ENCODE measurements at places on chromosomes 11 and 22.

DNA sequence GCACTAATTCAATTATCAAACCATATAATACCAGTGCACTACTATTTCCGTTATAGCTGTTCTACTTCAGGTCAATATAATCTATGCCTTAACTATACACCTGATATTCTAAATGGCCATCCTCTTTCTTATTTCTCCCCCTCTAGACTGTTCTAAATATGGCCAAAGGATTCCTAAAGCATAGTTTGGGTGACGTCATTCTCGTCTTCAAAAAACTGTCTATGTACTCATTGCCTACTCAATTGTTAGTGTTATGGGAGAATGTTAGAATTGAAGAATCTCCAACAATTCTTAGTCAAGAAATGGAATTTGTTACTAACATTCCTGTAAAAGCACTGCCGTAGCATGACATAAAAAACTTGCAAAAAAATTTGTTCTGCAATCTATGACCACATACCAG is 431.1 kb upstream of the ANO3 start:
- no peak for DNase-seq

DNA sequence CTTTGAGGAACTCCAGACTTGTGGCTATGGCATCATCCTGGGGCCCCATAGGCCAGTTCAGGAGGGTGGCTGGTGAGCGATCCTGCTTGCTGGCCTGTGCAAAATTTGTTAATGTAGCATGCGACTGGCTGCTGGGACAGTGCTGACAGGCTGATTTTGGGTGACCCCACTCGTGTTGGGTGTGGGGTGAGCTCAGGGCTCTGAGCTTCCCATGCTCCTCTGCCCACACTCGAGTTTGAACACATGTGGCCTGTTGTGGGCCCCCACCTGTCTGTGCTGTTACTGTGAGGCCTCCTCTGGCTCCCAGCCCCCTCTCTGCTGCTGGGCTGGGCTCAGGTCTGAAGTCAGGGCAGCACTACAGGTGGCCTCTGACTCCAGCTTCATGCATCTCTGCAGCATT is 64.4 kb upstream of the MYEOV start:
- DNase-seq = no peak

DNA sequence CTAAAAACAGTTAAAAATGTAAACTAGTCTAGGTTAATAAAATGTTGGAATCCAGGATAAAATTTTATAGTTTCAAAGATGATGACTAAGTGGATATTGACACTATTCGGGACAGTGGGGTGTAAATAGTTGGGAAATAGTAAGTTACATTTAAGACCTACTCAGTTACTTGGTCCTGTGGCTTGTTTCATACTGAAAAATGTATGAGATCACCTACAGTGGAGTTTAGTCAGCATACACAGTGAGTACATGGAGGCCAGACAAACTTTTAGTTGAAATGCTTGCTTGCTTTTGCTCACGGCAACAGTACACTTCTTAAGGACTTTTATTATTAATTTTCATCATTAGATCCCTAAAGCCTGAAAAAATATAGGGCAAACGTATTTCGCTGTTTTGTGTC is 16.1 kb downstream of the TRIM22 start:
- no peak for DNase-seq

DNA sequence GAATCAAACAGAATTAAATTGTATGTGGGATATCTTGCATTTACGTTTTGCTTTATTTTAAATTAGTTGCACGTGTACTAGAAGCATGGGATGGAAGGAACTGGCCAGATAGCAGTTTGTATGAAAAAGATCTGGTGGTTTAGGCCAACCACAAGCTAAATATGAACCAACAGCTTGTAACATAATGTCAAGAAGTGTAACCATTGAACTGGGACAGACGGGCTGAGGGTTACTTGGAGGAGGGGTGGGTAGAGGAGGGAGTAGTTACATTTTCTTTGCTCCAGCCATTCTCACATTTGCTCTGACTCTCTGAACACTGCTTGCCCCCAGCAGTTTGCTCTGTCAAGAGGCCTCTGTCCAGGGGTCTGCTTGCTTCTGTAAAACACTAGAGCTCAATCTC is 31.7 kb upstream of the CXCR5 start:
- DNase-seq = no peak

GRCh38 chr11:31997955-31998354 is 92.9 kb upstream of the RCN1 start:
- DNase-seq = no peak
